Esophagus muscularis mucosa (tissue), 4 donors: ENCODE measurements at places on chromosomes 5 and 9.

GRCh38 chr5:84287951-84288350 is 96.7 kb downstream of the EDIL3 start:
- no peak for DNase-seq

DNA sequence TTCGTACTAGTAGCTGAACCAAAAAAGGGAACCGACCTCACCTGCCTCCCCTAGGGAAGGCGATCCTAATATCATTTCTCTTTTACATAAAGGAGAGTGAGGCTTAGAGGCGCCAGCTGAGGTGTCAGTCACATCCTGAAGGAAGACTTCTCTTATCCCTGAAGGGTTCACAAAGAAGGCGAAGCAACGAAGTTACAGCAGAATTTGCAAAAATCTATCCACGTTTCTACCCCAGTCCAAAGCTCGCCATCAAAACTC is 598 bp upstream of the KIAA1191 start:
- DNase-seq, result no peak

- no peak for DNase-seq
These were observed 259.4 kb downstream of the PLK2 start for GRCh38 chr5:58200451-58200850.

GRCh38 chr9:126365780-126366179 is 39.2 kb downstream of the MVB12B start:
- no peak for DNase-seq

DNA sequence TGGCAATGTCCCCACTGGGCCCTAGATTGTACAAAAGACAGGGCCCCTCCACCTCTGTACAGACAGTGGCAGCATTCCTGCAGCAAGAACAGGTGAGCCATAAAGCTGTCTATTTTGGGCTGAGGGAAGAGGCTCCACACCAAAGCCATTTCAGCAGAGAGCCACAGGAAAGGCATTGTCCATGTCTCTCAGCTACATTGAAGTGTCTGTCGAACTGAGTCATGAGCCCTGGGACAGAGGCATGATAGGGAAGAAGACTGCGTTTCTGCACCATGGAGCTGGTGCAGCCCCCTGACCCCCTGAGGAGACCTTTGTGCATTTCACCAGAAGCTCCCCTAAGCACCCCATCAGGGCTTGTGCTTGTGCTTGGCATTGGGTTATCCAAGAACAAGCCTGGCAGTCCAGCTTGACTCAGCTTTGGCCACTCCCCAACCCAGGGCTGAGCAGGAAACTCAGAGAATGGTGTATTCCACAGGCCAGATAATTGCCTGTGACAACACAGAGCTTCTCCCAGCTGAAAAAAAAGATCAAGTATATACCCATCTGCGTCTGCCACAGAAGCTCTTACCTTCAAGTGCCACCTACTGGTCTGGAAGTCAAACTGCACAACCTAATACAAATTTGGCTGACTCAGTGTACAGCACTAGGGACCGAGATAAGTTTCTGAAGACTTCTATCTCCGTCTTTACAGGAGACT is 5.9 kb upstream of the FRMD3 start:
- DNase-seq, result no peak

DNA sequence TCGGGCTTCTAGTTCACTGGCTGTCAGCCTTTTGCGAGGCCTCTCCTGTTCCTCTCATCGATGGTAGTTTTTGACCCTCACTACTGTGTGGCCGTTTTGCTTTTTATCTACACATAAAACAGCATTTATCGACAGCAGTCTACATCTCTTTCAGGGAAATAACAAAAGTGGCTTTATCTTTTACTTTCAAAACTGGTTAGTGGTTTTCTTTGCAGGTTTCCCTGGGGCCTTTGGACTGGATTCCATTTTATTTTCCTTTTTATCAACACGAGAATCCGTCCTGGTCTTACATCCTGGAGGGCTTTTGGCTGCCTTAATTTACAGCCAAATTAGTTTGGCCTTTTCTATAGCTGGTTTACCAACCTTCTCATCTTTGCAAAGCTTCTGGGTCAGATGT is 793 bp upstream of the PKD2L2 start:
- no peak for DNase-seq

GRCh38 chr9:15357050-15357653 is 50.1 kb upstream of the TTC39B start:
- no peak for DNase-seq

- no peak for DNase-seq
These were observed 78.2 kb upstream of the FER start for GRCh38 chr5:108669462-108669861.

- DNase-seq, result no peak
These were observed 222.9 kb downstream of the DOCK8 start for GRCh38 chr9:437574-438001.

DNA sequence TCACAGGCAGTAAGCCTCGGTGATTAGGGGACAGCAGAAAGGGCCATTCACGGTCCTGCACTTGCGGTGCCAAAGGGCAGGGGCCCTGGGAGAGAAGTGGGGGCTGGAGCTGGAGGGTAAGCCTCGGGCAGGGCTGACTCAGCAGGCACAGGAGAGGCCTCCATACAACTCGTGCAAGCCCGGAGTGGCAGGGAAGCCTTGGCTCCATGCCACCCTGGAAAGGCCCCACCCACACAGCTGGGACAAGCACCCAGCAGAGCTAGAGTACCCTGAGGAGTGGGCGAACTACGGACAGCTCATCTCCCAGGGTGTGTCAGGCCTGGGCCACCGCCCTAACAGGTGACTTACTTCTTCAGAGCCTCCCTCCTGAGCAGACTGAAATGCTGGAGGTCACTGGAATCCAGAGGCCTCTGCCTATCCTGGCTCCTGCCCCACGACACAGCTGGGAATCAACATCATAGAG is 5.6 kb upstream of the CAMK2A start:
- DNase-seq, result no peak

- DNase-seq, result no peak
These were observed 1652.3 kb upstream of the WWC1 start for GRCh38 chr5:166639151-166639550.

- no peak for DNase-seq
These were observed 2.4 kb upstream of the CDO1 start for GRCh38 chr5:115818821-115819220.
